ENCODE measurements at places on chromosomes 5 and 9.
A peak's percentile ranks its signal among the peaks of the same experiment; 100 is the strongest.

DNA sequence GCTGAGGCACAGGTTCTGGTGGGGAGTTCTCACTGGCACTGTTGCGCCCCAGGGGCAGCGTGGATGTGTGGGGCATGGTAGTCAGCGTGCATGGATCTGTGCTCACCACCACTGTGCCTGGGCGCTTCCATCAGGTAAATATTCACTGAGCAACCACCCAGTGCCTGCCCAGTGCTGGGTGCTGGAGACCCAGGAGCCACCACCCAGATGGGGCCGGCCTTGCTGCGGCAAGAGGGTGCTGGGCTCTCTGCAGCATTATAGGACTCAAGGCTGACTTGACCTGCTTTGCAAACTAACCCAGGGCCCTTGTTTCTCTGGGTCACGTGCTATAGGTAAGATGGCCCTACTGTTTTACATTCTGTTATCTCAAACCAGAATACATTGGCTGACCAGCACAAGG is 60.5 kb downstream of the DAP start:
- no peak for DNase-seq

GRCh38 chr9:136551401-136552116 is 5.7 kb upstream of the NOTCH1 start:
- no peak for DNase-seq

DNA sequence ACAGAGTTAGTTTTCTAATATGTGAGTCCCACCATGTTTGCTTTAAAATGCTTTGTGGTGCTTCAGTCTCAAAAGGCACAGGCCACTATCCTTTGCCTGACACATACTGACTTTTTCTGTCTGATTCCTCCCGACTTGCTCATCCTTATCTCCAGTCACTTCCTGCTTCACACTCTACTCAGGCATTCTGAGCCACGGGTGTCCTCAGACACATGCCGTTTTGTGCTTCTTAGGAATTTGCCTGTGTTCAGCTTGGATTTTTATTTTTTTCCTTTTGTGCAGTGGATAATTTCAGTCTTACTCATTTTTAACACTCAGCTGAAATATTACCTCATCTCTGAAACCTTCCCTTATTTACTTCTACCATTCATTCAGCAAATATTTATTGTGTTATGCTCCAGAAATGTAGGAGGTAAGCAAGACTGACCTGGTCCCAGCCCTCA is 54.1 kb downstream of the MAN2A1 start:
- no peak for DNase-seq

GRCh38 chr9:22645893-22646292 is 199.3 kb downstream of the DMRTA1 start:
- DNase-seq: no peak

DNA sequence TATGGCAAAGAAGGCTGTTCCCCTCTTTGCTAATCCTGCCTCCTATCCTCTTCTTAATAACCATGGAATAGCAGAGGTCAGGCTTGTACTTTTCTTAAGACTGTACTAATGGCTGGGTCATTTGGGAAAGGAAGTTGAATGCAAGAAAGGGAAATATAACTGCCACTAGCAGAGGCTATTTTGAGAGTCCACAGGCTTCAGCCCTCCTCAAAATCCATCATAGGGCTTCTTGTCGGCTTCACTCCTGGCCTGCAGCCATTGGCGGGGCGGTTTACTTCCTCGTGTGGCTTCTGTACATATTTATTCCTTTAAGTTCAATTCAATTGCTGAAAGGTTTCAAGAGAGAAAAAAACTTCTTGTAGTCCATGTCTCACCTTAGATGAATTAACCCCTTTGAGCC is 2.8 kb upstream of the PARP8 start:
- no peak for DNase-seq

DNA sequence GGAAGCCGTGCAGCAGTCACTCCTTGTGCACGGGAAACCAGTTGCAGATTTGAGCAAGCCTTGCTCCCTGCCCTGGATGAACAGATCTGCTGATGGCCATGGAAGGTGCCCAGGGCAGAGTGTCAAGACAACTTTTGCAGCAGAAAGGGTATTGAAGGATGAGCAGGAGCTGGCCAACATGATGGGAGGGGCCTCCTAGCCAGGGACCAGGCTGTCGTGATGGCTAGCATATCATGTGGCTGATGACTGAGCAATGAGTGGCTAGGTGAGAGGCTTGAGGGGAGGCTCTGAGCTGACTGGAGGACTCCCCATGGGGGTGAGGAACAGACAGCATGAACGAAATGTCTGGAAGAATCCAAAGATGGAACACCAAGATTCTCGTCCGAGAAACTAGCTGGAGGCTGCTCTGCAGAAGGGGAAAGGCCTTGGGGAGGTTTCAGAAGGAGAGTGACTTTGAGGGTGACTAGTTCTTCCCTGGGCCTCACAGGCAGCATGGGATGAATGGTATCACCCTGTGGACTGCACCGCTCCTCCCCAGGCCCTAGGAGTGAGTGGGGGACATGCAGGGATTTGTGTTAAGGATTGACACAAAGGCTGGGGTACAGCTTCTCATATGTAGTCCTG is 18.5 kb downstream of the PPARGC1B start:
- DNase-seq: no peak

DNA sequence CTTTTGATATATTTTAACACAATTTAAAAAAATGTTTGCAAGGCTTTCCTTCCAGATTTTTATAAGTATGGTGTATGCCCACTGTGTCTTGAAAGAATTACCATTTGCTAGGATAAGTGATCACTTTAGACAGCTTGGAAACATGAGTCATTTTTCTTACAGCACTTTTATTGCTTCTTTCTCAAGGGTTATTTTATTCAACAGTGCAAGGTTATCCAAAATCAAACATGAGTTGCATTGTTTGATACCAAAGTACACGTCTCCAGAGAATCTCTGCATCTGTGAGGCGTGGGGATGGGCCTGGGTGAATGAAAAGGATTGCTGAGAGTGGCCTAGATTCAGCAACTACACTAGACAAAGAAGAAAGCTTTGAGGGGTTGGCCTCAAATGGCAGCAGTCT is 329.6 kb downstream of the ADAMTS6 start:
- DNase-seq: no peak

DNA sequence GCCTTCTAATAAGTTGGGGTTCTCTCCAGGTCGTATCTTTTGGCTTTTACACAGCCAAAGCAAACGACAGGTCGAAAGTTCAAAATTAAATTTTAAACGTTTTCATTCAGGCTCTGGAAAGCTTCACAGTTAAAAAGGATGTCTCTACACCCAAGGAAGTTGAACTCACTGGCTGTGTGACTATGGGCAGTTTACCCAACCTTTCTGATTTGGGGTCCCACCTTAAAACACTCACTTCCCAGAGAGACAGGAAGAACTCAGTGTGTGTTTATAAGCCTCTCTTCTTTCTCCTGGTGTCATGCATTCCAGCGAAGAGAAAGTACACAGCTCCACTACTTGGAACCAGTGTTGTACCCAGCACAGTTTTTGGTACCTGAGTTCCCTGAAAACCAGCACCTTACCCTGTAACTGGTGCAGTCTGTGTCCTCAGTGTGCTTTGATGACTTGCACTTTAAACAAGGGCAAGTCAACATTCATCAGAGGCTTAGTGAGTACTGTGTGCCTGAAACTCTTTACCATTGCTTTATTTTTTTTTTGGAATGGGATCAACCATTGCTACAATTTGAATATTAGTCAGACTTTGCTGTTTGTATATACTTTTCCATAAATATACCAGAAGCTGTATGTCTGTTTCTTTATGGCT is 1.7 kb downstream of the SRD5A1 start:
- no peak for DNase-seq

- DNase-seq: no peak
Observed at GRCh38 chr5:71829206-71829605, 110.1 kb downstream of the CARTPT start.

GRCh38 chr5:123075521-123076163 is 13.4 kb upstream of the PRDM6 start:
- no peak for DNase-seq

GRCh38 chr5:44412286-44412685 is 23.1 kb upstream of the FGF10 start:
- DNase-seq: no peak

DNA sequence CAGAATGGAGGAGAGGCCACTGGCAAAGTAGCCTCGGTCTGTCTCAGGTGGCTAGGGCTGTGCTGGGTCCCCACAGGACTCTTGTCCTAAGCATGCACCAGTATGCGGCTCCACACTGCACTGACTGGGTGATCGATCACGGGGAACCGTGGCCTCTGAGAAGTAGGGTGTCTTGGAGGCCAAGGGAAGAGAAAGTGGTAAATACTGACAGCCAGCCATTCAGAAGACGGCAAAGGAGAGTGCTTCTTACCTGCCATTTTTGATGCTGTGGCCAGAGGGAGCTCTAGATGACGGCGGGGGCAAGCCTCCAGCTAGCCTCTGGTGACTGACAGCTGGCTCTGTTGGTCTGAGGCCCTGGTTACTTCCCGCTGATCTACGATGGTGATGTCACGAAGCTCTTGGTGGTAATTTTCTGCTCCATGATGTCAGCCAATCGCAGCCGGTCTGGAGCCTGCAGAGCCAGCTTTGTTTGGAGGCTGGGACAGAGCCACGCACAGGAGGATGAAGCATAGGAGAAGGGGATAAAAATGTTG is 40.4 kb upstream of the GADD45G start:
- no peak for DNase-seq

- DNase-seq: no peak
Observed at GRCh38 chr5:141683596-141684141, 1.6 kb upstream of the ARAP3 start.

GRCh38 chr5:38249812-38250211 is 8.5 kb upstream of the EGFLAM start:
- DNase-seq: no peak

- no peak for DNase-seq
Observed at GRCh38 chr9:214648-215493, at the start of gene DOCK8. Gene DOCK8 (plus strand): TSS chr9:214865. CDS start chr9:214977, 112 bp downstream.

GRCh38 chr5:52356311-52356918 is 431.3 kb upstream of the ITGA1 start:
- peak; percentile 41 for DNase-seq

GRCh38 chr9:83933790-83934189 is 12.6 kb upstream of the KIF27 start:
- no peak for DNase-seq

DNA sequence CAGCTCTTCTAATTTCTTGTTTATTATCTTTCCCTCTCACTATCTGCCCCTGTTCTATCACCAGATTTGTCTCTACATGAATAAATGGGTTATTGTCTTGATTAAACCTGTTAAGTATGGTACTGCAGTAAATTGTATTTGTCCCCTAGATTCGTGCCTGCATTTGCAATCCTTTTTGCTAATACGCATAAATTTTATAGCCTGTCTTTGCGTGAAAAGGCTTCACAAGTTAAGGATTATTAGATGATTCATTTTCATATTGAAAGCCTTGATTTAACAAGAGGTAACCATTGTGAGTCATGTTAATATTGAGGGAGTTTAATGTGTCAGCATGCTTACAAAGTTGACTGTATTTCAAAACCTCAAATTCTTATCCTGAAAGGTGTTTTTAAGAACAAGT is 204.6 kb downstream of the PCSK1 start:
- no peak for DNase-seq
